ENCODE measurements at places on chromosomes 3 and 15. TPM values are rescaled to one million over a fixed set of nuclear protein-coding genes. Genes with fewer than 3 reads are reported as not detected.

- no peak for DNase-seq
Measured at GRCh38 chr3:141333836-141334626, 34.3 kb upstream of the ZBTB38 start.

DNA sequence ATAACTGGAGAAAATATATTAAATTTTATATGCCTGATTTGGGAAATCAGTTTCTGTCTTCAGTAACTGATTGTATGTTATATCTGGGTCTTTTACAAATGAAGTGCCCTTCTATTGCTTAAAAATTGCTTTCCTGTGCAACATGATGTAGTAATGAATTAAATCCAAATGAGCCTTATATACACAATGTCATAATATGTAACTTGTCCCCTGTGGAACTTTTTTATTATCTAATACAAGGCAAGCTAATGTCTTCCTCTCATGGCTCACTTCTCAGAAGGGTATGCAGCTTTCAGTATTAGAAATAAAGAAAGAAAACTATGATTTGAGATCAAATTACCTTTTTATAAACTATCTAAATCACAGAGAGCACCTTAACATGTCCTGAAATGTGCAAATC lies 248.9 kb downstream of the NAALADL2 start:
- DNase-seq = no peak

The GCHFR gene
- 3.4 TPM for total RNA-seq

The MEF2A gene
- total RNA-seq = 76.2 TPM

The HCN4 gene
- total RNA-seq = not detected

The COX17 gene
- total RNA-seq = 115 TPM

The SMARCC1 gene
- 54.3 TPM for total RNA-seq

The ATP10A gene
- 0.59 TPM for total RNA-seq

The CHST13 gene
- not detected for total RNA-seq

GRCh38 chr3:79233431-79234060 lies 534.3 kb downstream of the ROBO1 start:
- no peak for DNase-seq

The ATOSA gene
- total RNA-seq = 45.5 TPM

DNA sequence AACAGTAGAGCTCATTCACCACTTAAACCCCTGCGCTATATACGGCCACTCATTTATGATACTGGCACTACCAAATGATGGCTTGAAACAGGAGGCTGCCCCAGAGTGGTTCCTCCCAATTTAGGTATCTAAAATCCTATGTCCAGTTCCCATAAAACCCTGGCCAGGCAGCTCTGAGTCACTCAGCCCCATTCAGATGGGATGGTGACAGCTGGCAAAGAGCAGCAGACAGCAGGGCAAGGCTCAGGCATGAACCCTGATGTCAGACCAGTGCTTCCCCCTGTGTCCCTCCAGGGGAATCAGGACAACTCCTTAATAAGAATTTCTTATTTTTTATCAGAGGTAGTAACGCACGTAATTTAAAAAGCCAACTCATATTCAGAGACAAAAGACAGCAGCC lies 77.2 kb upstream of the RNU6-1 start:
- peak; percentile 60 for DNase-seq

The CD86 gene
- total RNA-seq = 0.71 TPM

- no peak for DNase-seq
Measured at GRCh38 chr3:161946443-161946960, 449.9 kb downstream of the OTOL1 start.

The CCDC33 gene
- total RNA-seq = not detected

DNA sequence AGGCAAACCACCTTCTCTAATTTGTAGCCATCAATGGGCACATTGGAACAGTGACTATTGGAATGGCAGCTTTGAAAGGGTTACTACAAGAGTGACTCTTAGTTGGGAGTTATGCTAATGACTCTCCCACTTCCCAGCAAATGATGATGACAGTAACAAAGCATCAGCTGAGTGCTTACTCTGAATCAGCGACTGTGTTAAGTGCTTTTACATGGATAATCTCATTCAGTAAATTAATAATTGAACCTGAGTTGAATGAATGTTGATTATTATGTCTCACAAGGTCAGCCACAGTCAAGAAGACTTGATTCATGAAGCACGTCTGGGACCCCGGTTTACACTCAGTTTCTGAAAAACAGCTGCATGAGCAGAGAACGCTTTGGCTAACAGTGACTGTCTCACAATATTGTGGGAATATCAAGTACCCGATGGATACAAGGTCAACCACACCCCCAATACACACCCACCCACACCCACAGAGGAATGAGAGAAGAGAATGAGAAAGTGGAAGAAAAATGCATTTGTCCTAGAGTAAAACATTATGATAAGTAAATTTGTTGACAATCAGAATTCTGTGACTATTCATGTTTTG lies 242.0 kb upstream of the FEZF2 start:
- DNase-seq = no peak

DNA sequence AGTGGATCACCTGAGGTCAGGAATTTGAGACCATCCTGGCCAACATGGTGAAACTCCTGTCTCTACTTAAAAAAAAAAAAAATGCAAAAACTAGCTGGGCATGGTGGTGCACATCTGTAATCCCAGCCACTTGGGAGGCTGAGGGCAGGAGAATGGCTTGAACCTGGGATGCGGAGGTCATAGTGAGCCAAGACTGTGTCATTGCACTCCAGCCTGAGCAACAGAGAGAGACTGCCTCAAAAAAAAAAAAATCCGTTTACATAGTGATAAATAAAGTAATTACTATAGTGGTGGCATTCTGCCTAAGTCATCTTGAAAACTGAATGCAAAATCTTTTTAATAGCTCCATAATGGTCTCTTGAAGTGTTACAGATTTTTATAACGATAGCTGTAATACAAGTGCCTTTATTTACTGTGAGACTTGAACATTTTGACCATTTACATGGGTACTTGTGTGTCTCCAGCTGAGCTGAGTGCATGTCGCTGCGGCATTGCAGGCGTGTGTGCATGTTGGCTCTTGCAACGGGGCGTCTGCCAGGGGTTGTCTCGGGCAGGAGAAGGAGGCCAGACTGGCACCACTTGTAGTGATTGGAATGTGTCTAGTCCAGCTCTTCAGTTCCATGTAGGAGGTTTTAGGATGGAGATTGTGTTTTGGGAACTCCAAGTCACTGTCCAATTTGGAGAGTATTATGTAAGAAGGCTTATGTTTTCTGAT lies 111.9 kb downstream of the IGF1R start:
- DNase-seq = no peak

GRCh38 chr3:69011096-69011730 lies 2.3 kb downstream of the EOGT start:
- no peak for DNase-seq

GRCh38 chr3:18422972-18423371 lies 2.2 kb downstream of the SATB1 start:
- DNase-seq = no peak

- no peak for DNase-seq
Measured at GRCh38 chr15:74593122-74593521, 22.5 kb upstream of the CLK3 start.

GRCh38 chr3:171940151-171940649 lies 97.1 kb downstream of the TMEM212 start:
- DNase-seq = no peak

The ROPN1B gene
- 0.36 TPM for total RNA-seq

The ZNF502 gene
- total RNA-seq = 3.2 TPM

The ERICH6 gene
- total RNA-seq = not detected

GRCh38 chr3:122697952-122698620 lies 17.4 kb downstream of the PARP14 start:
- no peak for DNase-seq

DNA sequence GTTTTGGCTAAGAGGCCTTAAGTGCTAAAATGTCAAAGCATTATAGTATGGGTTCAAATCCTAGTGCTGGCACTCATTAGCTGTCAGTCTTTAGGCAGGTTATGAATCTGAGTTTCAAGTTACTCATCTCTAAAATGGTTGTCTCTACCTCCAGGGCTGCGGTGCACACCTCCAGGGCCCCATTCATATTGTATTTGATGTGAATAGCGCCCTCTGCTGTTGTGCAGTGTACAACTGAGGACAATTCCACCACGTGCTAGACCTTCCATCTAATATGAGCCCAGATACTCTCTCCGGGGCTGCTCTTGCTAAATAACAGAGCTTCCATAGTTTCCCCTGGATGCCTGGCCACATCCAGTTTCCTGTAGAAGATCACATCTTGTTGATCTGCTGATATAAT lies 54.3 kb downstream of the OXNAD1 start:
- no peak for DNase-seq

The FAM3D gene
- total RNA-seq = not detected

- DNase-seq = no peak
Measured at GRCh38 chr3:125965505-125965904, 3.5 kb upstream of the ROPN1B start.

The CLDN1 gene
- total RNA-seq = not detected

DNA sequence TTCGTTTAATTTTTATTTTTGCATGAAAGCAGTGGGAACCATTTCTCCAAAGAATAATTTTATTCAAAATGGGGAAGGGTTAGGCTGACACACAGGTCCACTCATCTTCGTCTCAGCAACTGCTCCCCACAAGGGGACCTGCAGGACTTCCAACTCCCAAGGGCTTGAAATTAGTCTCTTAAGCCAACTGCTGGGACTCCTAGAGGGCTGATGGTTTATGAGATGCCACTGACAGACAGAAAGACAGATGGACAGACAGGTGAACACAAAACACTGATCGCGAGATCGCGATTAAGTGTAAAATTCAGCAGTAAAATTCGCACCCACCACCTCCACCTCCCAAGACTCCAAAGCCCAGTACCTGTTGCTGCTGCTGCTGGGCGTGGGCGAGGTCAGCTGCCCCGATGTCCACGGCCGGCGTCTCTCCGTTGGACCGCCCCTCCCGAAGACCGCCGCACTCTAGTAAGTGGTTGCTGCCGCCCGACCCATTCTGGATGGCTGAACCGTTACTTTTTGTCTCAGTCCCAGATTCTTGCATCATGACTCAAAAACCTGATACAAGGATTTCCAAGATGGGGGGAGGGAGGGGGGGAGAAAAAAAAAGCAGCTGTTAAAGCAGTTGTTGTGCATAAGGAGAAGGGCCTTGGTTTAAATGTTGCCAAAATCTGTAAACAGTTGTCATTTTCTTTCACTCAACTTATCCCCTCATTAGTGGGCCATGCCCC lies 385.5 kb downstream of the FOXP1 start:
- no peak for DNase-seq

The MCTP2 gene
- total RNA-seq = 0.69 TPM

- DNase-seq = no peak
Measured at GRCh38 chr3:28544831-28545230, 196.2 kb upstream of the AZI2 start.

GRCh38 chr3:132622148-132622547 lies 25.1 kb downstream of the ACKR4 start:
- DNase-seq = no peak

The NANOGP8 gene
- total RNA-seq = 0.27 TPM

The PLA2G4F gene
- total RNA-seq = 1.9 TPM

The MKRN2OS gene
- total RNA-seq = not detected

The NR1I2 gene
- total RNA-seq = not detected

GRCh38 chr3:141401095-141401494 lies 32.8 kb downstream of the ZBTB38 start:
- DNase-seq = no peak

The C3orf20 gene
- total RNA-seq = 0.38 TPM

DNA sequence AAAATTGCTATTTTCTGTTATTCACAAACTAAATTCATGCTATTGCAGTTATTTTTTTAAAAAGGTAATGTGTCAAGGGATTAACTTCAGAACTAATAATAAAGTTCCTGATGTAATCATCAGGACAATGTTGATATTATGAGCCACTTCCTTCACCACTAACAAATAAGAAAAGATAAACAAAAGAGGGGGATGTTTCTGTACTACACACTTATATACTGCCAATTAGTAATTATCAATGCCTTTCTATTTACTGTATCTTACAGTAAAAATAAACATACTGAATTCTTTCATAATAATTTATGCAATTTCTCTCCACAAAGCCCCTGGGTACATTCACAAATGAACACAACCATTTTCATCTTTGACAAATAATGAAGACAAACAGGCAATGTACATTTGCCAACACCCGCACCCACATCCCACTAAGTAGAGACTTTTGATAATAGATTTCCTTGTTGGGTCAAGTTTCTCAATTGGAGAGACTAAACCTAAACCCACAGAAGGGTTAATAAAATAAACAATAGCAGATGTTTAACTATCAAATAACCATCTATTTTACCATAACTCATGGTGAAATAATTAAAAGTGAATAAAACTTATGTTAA lies 3.7 kb downstream of the CBLB start:
- DNase-seq = no peak

GRCh38 chr3:43627360-43627759 lies 5.5 kb upstream of the ANO10 start:
- DNase-seq = no peak

DNA sequence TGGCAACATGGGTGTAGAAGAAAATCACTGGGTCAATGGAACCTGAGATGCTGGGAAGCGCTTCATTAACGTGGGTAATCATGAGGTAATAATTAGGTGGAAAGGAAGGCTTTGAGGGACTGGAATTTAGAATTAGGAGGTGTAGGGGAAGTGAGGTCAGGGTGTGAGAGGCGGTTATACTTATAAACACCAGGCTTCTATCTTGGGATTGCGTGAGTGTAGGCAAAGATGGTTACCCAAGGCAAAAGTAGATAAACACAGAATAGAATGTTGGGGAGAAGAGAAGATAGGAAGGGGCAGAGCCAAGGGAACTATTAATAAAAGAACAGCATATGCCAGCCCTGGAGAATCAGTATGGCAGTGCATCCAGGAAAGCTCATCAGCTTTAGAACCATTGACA lies 3.3 kb upstream of the AQP9 start:
- no peak for DNase-seq

- DNase-seq = no peak
Measured at GRCh38 chr3:125594125-125594524, 1.2 kb downstream of the OSBPL11 start.

DNA sequence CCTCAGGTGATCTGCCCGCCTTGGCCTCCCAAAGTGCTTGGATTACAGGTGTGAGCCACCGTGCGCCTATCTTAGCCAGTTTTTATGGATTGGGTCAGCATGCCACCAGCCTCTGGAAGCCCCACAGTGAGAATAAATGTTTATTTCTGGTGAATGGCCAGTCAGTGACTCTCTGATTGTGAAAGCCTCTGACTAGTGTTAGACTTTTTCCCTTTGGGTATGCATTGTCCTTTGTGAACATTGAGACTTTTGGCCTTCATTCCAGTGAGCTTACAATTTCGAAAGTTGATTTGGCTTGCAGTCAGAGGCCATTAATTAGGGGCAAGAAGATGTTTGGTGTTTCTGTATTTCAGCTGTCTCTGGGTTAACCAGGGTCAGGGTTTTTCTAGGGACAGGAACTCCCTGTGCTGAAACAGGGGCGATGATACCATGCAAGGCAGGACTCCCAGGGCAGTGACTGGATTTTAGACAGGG lies 274.5 kb upstream of the C2CD4B start:
- no peak for DNase-seq

- DNase-seq = peak; percentile 23
Measured at GRCh38 chr3:195093731-195094130, 177.2 kb downstream of the XXYLT1 start.

Measured in psoas muscle (tissue), 8 donors.